AG04449 (cell line): ENCODE measurements at places on chromosomes 4 and X.

- DNase-seq, result no peak
These were observed 56.4 kb downstream of the UBE2K start for GRCh38 chr4:39754309-39754708.

DNA sequence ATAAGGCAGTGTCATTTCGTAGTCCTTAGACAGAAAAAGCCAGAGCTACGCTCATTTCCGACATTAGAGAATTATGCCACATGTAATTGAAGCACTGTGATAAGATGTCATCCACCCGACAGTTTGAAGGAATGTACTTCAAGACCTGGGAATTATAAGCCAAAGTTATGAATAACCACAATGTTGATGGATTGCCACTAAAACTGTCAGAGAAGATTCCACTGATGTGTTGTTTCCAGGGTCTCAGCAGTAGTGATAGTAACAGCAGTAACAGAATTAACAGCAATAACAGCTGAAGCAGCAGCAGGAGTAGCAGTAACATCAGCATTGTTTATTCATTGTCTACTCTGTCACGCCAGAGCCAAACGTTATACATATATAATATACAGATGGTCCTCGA lies 24.7 kb downstream of the RAB33A start:
- DNase-seq, result no peak

GRCh38 chr4:115054836-115055235 lies 58.6 kb downstream of the NDST4 start:
- no peak for DNase-seq

DNA sequence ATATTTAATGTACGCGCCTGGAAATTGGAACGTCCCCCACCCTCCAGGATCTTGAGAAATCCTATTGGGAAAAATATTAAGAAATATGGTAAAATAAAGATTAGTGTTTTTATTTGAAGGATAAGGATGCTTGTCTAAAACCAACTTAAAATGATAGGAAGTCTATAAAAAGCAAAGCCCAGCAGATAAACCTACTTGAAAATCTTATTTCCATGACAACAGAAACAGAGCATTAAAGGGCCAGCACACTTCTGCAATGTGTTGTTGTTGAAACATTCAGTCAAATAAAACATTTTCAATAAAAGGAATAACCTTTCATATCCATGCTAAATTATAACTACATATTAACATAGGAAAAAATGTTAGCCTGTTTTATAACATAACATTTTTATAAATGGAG lies 29.3 kb upstream of the GPM6A start:
- DNase-seq, result no peak

GRCh38 chr4:118033148-118034052 lies 886 bp upstream of the NDST3 start:
- DNase-seq, result no peak

GRCh38 chr4:175947117-175947722 lies 118.4 kb upstream of the WDR17 start:
- DNase-seq, result peak; percentile 1
